Naive thymus-derived CD4-positive, alpha-beta T cell (primary cell): ENCODE measurements at places on chromosomes 3 and 15. TPM values are rescaled to one million over a fixed set of nuclear protein-coding genes. Genes with fewer than 3 reads are reported as not detected.

The NUTM1 gene
- total RNA-seq = not detected

DNA sequence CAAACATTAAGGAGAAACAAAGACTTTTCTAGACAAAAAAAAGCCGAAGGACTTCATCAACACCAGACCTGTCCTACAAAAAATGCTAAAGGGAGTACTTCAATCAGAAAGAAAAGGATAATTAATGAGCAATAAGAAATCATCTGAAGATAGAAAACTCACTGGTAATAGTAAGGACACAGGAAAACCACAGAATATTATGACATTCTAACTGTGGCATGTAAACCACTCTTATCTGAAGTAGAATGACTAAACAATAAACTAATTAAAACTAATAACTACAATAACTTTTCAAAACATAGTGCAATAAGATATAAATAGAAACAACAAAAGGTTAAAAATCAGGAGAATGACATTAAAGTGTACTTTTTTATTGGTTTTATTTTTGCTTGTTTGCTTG is 584.5 kb upstream of the CCDC54 start:
- H3K4me1 ChIP-seq = no peaks in the 10 kb centered on the region
- no peaks in the 10 kb centered on the region for H3K27me3 ChIP-seq
- DNase-seq = no peak
- H3K36me3 ChIP-seq = no peaks in the 10 kb centered on the region
- H3K27ac ChIP-seq = no peak overlapping the region
- H3K4me3 ChIP-seq = no peak overlapping the region

- DNase-seq = no peak
- H3K27ac ChIP-seq = no peak overlapping the region
- H3K36me3 ChIP-seq = no peaks in the 10 kb centered on the region
- H3K27me3 ChIP-seq = no peaks in the 10 kb centered on the region
These were observed 5.1 kb downstream of the SLC24A1 start for GRCh38 chr15:65626856-65627255.

GRCh38 chr3:157785102-157785826 is 282.0 kb upstream of the VEPH1 start:
- H3K4me3 ChIP-seq = no peak overlapping the region
- no peaks in the 10 kb centered on the region for H3K36me3 ChIP-seq
- DNase-seq = no peak
- no peaks in the 10 kb centered on the region for H3K4me1 ChIP-seq
- no peaks in the 10 kb centered on the region for H3K27me3 ChIP-seq

- no peak overlapping the region for H3K27ac ChIP-seq
- no peak for DNase-seq
- no peak overlapping the region for H3K4me3 ChIP-seq
- no peaks in the 10 kb centered on the region for H3K27me3 ChIP-seq
These were observed 64.1 kb upstream of the SLC6A1 start for GRCh38 chr3:10928407-10928960.

The GOLGA8Q gene
- not detected for total RNA-seq

GRCh38 chr15:48029642-48030041 is 91.1 kb upstream of the SLC24A5 start:
- H3K27ac ChIP-seq = no peak overlapping the region
- no peaks in the 10 kb centered on the region for H3K27me3 ChIP-seq
- H3K36me3 ChIP-seq = no peaks in the 10 kb centered on the region
- no peak overlapping the region for H3K4me3 ChIP-seq

The A4GNT gene
- total RNA-seq = not detected

- no peaks in the 10 kb centered on the region for H3K36me3 ChIP-seq
- DNase-seq = no peak
- no peak overlapping the region for H3K27ac ChIP-seq
- no peaks in the 10 kb centered on the region for H3K4me1 ChIP-seq
These were observed 567.9 kb downstream of the GOLGA6L6 start for GRCh38 chr15:19973718-19974117.

- no peak overlapping the region for H3K4me3 ChIP-seq
- no peaks in the 10 kb centered on the region for H3K4me1 ChIP-seq
These were observed 89.2 kb upstream of the MEF2A start for GRCh38 chr15:99476413-99477222.

The ARNT2 gene
- not detected for total RNA-seq

DNA sequence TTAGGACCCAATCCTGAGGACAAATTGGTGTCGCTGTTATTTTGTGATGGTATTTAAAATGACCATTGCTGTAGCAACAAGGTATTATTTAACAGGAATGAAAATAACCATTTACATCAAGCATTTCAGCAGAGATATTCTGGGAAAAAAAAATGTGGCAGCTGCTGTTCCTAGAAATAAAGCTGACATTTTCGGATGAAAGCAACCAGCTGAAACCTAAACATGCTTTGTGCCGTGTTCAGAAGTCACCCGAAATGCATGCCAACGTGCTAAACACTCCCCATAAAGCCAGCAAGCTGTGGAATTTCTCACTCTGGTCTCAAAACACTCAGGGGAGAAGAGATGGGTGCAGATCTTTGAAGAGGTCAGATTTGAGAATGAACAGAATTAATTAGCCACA is 31.5 kb upstream of the TAFA4 start:
- no peaks in the 10 kb centered on the region for H3K27me3 ChIP-seq
- H3K36me3 ChIP-seq = no peaks in the 10 kb centered on the region

GRCh38 chr3:9917820-9918219 is 922 bp downstream of the IL17RC start:
- H3K4me3 ChIP-seq = no peak overlapping the region
- no peaks in the 10 kb centered on the region for H3K27me3 ChIP-seq
- H3K27ac ChIP-seq = no peak overlapping the region
- no peaks in the 10 kb centered on the region for H3K36me3 ChIP-seq
- no peak for DNase-seq

The SLC12A1 gene
- total RNA-seq = not detected

- no peak for DNase-seq
- no peak overlapping the region for H3K4me3 ChIP-seq
- peaks cover 23% of the 10 kb centered on the region for H3K36me3 ChIP-seq
- H3K4me1 ChIP-seq = peaks cover 21% of the 10 kb centered on the region
- H3K27me3 ChIP-seq = no peaks in the 10 kb centered on the region
These were observed 3.6 kb downstream of the LRRC57 start for GRCh38 chr15:42544853-42545629.

GRCh38 chr15:31079519-31079918 is 22.0 kb downstream of the TRPM1 start:
- no peaks in the 10 kb centered on the region for H3K4me1 ChIP-seq
- no peak overlapping the region for H3K27ac ChIP-seq
- no peak for DNase-seq
- peaks cover 4% of the 10 kb centered on the region for H3K27me3 ChIP-seq
- H3K36me3 ChIP-seq = no peaks in the 10 kb centered on the region

GRCh38 chr3:141830508-141830907 is 45.9 kb upstream of the ATP1B3 start:
- no peaks in the 10 kb centered on the region for H3K36me3 ChIP-seq
- no peaks in the 10 kb centered on the region for H3K4me1 ChIP-seq
- no peak overlapping the region for H3K4me3 ChIP-seq
- no peak overlapping the region for H3K27ac ChIP-seq
- no peaks in the 10 kb centered on the region for H3K27me3 ChIP-seq

The ZPLD1 gene
- total RNA-seq = not detected

DNA sequence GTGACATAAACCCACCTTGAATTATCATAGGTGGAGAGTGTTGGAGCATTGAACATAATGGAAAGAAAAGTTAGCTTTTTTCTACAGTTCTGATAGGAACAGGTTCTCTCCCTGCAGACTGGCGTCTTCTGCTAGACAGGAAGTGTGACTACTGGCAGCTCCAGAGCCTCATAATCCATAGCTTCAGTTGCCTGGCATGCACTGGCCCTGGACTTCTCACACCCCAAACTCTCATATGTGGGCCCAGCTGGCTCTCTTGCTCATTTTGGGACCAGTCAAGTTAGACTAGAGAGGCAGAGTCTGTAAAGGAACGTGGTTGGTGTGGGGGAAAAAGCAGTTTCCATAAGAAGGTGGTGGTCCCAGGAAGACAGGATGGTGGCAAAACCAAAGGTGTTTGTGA is 180.1 kb downstream of the VGLL4 start:
- no peak for DNase-seq
- peaks cover 11% of the 10 kb centered on the region for H3K36me3 ChIP-seq
- H3K27me3 ChIP-seq = no peaks in the 10 kb centered on the region
- no peak overlapping the region for H3K27ac ChIP-seq
- no peak overlapping the region for H3K4me3 ChIP-seq

The CKMT1B gene
- not detected in 2 replicates for total RNA-seq

- no peaks in the 10 kb centered on the region for H3K4me1 ChIP-seq
- no peaks in the 10 kb centered on the region for H3K36me3 ChIP-seq
- H3K27me3 ChIP-seq = no peaks in the 10 kb centered on the region
- H3K4me3 ChIP-seq = no peak overlapping the region
These were observed 45.1 kb upstream of the AMOTL2 start for GRCh38 chr3:134419214-134419959.

DNA sequence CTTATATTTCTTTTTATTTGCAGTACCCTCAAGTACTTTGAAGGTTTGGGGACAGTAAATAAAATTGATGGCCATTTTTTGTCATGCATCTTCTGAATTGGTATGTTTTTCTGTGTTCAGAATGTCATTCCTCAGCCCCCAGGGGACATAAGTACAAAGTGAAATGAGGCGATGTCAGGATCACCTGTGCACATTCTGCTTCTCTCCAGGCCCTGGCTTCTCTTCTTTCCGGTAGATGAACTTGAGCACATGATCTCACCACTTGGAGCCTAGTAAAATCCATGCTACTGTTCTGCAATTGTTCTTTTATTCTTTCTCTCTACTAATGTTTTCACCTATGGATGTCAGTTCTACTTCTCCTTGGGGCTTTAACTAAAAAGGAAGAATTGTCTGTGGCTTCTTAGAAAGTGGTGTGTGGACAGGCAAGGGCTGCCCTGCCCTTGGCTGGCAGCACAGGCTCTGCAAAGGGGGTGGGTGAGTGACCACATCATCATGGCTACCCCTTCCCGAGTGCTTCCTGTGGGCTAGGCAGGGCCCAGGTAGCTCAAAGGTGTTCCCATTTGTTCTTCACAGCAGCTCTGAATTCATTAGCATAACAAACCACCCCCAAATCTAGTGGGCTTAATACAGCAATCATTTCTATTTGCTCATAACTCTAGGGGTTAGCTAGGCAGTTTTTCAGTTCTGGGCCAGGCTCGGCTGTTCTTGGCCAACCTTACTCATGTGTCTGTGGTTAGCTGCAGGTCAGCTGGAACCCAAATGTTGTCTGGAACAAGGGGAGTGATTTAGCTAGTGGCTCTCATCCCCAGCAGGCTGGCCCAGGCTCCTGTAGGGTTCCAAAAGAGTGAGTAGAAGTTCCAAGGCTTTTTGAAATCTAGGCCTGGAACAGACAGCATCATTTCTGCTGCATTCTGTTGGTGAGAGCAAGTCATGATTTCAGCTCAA is 154.0 kb upstream of the CTDSPL start:
- no peak for DNase-seq
- no peaks in the 10 kb centered on the region for H3K4me1 ChIP-seq
- no peak overlapping the region for H3K27ac ChIP-seq
- no peaks in the 10 kb centered on the region for H3K36me3 ChIP-seq
- no peak overlapping the region for H3K4me3 ChIP-seq

DNA sequence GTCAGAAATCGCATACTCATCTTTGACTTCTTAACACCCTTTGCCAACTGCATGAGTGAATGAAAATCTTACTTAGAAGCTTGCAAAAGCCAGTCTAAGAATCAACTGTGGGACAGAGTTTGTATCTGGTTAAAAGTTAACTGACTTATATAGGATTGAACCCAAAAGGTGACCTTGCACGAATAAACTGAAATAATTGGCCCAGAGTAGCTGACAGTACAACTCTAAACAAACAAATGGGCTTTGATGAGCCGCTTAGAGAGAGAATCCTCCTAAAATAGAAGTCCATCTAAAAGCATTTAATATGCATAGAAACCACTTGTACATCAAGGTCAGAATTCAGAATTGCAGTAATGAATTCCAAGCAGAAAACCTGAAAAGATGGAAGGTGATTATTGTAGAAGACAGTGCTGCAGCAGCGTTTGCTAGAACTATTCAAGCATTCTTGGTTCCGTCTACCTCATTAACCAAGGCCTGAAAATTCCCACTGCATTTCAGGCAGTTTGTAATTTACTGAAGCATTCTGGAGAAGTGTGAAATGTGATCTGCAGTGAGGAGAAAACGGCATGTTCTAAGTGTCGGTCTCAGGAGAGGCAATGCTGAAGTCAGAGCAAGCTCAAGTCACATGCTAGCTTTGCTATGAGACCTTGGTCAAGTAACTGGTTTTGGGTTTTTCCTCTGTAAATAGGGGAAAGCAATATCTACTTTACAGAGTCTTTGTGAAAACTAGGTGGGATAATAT is 103.7 kb downstream of the CADPS start:
- no peaks in the 10 kb centered on the region for H3K4me1 ChIP-seq
- no peak for DNase-seq
- no peak overlapping the region for H3K4me3 ChIP-seq
- H3K27me3 ChIP-seq = no peaks in the 10 kb centered on the region
- H3K36me3 ChIP-seq = no peaks in the 10 kb centered on the region

DNA sequence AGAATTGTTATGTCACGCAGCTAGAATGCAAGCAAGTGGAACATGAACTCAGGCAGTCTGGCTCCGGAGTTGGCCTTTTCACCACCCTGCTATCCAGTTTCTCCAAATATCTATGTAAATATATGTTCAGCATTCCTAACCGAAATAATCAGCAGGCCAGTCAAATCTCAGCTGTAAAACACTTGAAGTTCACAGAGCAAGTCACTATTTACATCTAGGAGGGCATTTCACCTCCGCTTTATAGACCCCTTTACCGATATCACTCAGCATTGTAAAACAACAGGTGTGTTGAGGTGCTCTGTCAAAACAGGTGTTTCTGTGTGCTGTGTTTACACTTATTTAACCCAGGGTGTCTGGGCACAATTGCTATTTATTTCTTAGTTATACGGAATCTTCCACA is 12.2 kb upstream of the HES1 start:
- no peaks in the 10 kb centered on the region for H3K4me1 ChIP-seq
- H3K4me3 ChIP-seq = no peak overlapping the region
- no peaks in the 10 kb centered on the region for H3K36me3 ChIP-seq
- no peak for DNase-seq

The GOLGA8S gene
- total RNA-seq = 0.41 and 0.44 TPM in 2 replicates

The EPHB3 gene
- total RNA-seq = 0.43 TPM

The USP3 gene
- 64.2 and 67.8 TPM in 2 replicates for total RNA-seq

GRCh38 chr3:16076564-16076963 is 97.9 kb upstream of the GALNT15 start:
- H3K4me1 ChIP-seq = no peaks in the 10 kb centered on the region
- no peak overlapping the region for H3K27ac ChIP-seq
- no peak overlapping the region for H3K4me3 ChIP-seq
- DNase-seq = no peak
- no peaks in the 10 kb centered on the region for H3K27me3 ChIP-seq

The UBP1 gene
- total RNA-seq = 86.0 TPM

The NTRK3 gene
- 0.05 and 0.13 TPM in 2 replicates for total RNA-seq

DNA sequence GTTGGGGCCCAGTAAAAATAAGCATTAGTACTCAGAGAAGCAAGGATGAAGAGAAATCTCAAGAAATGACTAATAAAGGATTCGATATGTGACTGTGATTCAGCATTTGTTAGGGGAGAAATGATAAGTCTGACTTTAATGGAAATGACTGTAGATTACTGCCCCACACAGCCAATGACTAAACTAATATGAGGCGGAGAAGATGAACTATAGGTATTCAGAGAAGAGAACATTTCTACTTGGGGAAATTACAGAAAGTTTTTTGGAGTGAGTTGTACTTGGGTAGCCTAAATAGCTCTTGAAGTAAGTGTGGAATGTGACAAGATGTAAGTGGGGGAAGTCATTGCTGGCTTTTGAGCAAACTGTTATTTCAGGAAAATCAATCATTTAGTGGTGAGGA is 380.0 kb downstream of the PDCD6IP start:
- no peaks in the 10 kb centered on the region for H3K36me3 ChIP-seq
- no peak overlapping the region for H3K27ac ChIP-seq
- H3K4me3 ChIP-seq = no peak overlapping the region
- no peaks in the 10 kb centered on the region for H3K27me3 ChIP-seq
- DNase-seq = no peak
- no peaks in the 10 kb centered on the region for H3K4me1 ChIP-seq

GRCh38 chr3:65607101-65607500 is 431.6 kb downstream of the MAGI1 start:
- H3K27me3 ChIP-seq = no peaks in the 10 kb centered on the region
- H3K4me3 ChIP-seq = no peak overlapping the region
- H3K36me3 ChIP-seq = no peaks in the 10 kb centered on the region
- no peak for DNase-seq
